ENCODE measurements at places on chromosomes 11 and 22. TPM values are rescaled to one million over a fixed set of nuclear protein-coding genes. Genes with fewer than 3 reads are reported as not detected.

LINC01488 gene
- not detected for total RNA-seq

SCGB1C1 gene
- not detected for total RNA-seq

CARD10 gene
- 7.7 TPM for total RNA-seq

NOX4 gene
- 5.2 TPM for total RNA-seq

FGF3 gene
- total RNA-seq: not detected

OR8G1 gene
- total RNA-seq: not detected

OR51E1 gene
- 0.34 TPM for total RNA-seq

LARGE2 gene
- 0.32 TPM for total RNA-seq

TENM4 gene
- total RNA-seq: 2.5 TPM

KCNJ1 gene
- total RNA-seq: not detected

MPEG1 gene
- 16.4 TPM for total RNA-seq

RGL4 gene
- total RNA-seq: not detected

RFPL2 gene
- not detected for total RNA-seq

ENTHD1 gene
- total RNA-seq: not detected

All from left cardiac atrium (tissue), 4 donors.